ENCODE measurements at places on chromosomes 4 and X.
A peak's percentile ranks its signal among the peaks of the same experiment; 100 is the strongest.

GRCh38 chr4:31275906-31276305 is 555.7 kb downstream of the PCDH7 start:
- no peak for DNase-seq

- DNase-seq: peak; percentile 6
Observed at GRCh38 chrX:120251471-120252011, 929 bp downstream of the ZBTB33 start.

- DNase-seq: no peak
Observed at GRCh38 chr4:1531683-1532548, 125.7 kb upstream of the NKX1-1 start.

DNA sequence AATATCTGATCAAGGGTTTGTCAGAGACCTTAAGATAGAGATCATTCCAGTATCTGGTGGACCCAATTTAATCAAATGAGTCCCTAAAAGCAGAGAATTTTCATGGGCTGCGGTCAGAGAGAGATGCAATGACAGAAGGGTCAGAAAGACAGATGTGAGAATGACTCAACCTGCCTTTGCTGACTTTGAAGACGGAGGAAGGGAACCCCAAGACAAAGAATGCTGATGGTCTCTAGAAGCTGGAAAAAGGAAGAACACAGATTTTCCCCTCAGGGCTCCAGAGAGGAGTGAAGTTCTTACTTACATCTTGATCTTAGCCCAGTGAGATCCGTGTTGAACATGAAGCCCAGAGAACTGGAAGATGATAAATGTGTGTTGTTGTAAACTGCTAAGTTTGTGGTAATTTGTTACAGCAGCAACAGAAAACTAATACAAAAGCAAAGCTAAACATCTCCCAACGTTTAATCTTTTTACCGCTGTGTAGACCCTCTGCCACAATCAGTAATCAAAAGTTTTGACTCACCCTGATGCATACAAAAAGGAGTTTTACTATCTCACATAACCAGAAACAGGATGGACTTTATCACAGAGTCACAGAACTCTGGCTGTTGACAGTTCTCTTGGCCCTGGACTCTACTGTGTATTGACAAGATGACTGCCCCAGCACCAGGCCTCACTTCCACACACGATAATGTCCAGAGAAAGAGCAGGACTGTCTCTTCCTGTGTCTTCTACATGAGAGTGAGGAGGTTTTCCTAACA is 70.2 kb upstream of the MAGEB2 start:
- DNase-seq: no peak

DNA sequence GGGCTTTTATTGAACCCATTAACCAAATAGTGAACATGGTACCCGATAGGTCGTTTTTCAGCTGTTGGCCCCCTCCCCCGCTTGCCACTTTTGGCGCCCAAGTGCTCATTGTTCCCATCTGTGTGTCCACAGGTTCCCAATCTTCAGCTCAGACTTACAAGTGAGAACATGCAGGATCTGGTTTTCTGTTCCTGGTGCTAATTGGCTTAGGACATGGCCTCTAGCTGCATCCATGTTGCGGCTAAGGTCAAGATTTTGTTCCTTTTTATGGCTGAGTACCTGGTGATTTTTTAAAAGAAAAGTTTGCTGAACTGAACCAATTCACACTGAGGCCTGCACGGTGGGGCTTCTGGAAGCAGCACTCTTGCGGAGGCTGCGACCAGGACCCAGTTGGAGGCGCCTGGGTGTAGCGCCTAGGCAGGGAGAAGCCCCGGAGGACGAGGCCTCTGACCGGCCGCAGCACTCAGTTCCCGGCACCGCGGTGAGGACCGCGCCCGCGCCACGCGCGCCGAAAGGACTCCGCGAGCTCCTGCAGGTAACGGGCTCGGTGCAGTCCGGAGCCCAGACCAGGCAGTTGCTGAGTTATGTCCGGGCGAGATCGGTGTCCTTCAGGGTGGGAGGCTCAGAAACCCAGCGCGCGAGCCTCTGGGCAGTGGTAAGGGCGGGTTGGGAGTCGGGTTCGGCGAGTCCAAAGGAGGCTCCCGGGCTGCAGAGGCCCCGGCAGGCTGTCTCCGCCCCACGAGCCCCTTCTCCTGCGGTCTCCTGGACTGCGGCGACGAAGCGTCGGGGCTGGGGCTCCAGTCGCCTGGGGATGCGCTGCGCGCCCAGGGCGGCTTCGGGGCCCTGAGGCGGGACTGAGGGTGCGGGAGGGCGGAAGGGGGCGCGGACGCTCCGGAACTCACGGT is 15.8 kb upstream of the SLC25A4 start:
- peak; percentile 67 for DNase-seq

DNA sequence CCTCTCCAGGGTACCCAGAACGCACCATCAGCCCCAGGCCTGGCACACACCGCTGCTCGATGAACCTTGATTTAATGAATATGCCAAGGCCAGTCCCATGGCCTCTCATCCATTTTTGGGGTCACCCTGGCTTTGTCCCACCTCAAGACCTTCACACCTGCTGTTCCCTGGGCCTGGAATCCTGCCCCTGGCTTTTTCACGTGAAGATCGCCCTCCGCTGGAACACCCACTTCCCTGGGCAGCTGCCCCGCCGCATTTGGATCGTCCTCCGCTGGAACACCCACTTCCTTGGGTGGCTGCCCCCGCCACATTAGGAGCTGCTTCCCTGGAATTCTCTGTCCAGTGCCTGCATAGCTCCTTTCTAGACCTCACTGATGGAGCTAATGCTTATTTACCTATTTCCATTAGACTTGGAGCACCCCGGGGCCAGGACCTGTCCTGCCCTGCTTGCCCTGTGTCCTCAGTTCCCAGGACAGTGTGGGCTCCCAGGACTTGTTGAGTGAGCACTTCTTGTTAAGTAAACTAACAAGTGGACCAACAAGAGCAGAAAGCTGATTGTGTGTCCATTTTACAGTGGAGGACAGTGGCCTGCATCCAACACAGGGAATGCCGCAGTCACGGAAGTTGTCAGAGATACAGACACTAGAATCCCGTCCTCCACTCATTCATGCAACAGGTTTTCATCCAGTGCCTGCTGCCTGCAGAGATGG is 12.5 kb downstream of the BLOC1S4 start:
- no peak for DNase-seq

- no peak for DNase-seq
Observed at GRCh38 chrX:37959212-37960021, 46.9 kb upstream of the SYTL5 start.

GRCh38 chr4:81146466-81146865 is 68.6 kb downstream of the PRKG2 start:
- DNase-seq: no peak

DNA sequence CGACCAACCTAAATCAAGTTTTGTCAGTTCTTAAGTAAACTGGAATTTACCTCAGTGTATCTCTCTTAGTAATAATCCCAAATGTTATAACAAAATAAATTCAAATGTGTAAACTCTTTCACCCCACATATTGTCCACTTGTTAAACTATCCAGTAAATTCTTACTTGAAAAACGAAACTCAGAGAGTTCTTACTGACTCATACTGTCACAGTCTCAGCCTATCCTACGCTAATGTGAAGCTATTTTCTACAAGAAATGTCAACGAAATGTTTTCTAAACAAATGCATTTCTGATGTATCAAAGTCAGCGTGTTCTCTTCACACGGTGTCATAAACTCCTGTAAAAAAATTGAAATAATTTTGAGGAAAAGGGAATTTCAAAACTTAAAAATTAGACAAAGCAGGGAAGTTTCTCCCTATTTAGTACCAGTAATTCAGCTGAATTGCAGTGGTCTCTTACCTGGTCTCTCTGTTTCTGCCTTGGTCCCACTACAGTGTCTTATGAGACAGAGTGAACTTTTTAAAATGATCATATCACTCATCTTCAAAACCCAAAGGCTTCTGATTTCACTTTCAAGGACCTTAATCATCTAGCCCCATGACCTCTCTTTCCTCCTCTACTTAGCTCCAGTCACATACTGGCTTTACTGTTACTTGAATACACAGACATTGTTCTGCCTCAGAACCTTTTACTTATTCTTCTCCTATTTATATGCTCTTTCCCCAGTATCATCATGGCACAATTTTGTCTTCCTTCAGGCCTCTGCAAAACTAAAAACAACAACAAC is 63.3 kb downstream of the DCAF8L1 start:
- DNase-seq: no peak

GRCh38 chrX:150692831-150693724 is at the start of gene MTMR1:
TSS of gene MTMR1 (plus strand) at chrX:150693396. CDS start at chrX:150693531, 135 bp downstream.
- DNase-seq: peak; percentile 64

- peak; percentile 22 for DNase-seq
Observed at GRCh38 chr4:158769175-158769921, 522 bp downstream of the FNIP2 start.

DNA sequence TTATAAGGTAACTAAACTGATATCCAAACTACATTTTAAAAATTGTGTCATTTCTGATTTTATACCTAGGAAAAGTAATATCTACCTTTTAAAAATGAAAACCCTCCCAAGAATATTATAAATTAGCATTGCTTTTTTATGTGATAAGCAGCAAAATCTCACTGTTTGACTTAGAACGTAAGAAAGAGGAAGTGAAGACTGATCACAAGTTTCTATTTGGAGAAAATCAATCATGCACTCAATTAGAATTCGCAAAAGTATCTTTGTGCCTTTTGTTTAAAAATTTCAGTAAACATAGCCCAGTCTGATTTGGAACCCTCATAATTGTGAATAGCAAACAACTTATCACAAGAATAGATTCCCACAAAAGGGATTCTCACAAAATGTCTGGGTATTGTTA is 142.7 kb downstream of the TENM3 start:
- DNase-seq: no peak

DNA sequence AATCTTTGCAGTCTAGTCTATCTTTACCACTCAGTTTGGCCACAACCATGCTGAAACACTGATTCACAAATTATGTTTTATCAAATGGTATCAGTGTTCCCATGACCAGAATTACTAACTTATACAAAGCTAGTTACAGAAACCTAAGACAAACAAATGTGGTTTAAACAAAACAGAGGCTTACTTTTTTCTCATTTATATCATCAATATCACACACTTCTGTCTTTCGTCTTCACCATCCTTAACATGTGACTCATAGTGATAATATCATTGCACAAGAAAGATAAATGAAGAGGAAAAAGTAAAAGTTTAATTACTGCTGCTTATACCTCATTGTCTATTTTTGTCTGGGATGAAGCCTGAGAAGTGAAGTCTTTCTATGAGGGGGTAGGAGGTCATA is 406.6 kb downstream of the PCDH10 start:
- DNase-seq: no peak

- peak; percentile 2 for DNase-seq
Observed at GRCh38 chr4:8909548-8909947, 37.9 kb upstream of the HMX1 start.

GRCh38 chrX:124573468-124573867 is 227.1 kb downstream of the SH2D1A start:
- no peak for DNase-seq

- no peak for DNase-seq
Observed at GRCh38 chrX:50002067-50002714, 79.8 kb downstream of the CLCN5 start.

DNA sequence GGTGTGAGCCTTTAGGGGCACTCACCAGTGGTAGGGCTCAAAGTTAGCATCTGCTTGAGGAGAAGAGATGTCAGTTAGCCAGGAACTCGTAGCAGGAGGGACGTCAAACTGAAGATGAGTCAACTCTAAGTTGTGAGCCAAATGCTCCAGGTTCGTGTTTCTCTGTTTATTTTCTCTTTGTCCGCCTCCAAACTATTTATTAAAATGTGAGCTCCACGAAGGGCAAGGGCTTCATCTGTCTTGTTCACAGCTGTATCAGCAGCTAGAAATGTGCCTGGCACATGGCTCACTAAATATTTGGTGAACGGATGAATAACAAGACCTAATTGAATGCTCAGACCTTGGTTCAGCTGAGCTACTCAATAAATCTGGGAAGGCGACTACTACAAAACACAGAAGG is 248.9 kb downstream of the BCOR start:
- DNase-seq: no peak

DNA sequence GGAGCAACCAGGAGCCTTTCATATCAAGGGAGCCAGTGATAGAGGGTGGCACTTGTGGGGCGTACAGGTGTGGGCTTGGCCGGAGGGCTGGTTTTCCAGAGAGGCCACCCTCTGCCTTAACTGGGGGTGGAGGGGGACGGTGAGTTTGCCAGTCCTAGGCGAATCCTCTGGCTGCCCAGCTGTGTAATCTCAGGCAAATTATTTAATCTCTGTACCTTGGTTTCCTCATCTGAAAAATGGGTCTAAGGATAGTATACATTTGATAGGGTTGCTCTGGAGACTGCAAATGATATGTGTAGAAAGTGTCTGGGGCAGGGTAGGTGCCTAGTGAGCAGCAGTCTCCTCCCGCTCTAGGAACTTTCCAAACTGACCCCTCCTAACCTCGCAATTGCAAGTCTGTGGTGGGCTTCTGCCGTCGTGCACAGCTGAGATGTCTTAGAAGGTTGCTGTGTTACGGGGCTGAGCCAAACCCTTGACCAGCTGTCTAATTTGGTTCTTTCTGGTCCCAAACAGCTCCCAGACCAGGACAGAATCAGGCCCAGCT is 3.8 kb upstream of the CXCR3 start:
- DNase-seq: no peak

DNA sequence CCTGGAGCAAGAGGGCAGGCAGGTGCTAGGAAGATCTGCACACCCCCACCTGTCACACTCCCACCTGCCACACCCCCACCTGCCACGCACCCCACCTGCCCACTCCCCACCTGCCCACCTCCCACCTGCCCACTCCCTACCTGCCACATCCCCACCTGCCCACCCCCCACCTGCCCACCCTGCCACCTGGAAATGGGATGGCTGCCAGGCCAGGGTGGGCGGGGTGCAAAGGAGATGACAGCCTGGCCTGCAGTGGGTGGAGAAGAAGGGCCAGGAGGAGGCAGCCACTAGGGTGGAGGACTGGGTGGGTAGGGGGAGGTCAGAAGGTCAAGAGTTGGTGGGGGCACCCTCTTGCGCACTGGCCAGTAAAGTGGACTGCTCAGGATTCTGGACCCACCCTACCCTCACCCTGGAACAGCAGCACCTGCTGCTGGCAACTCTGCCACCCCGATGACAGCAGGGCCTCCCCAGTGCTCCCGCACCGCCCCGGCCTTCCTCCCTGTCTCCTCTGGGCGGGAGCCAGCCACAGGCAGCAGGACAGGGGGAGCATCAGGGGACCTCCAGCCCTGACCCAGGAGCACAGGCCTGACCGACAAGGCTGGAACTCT is 66.8 kb upstream of the NKX1-1 start:
- DNase-seq: peak; percentile 12

DNA sequence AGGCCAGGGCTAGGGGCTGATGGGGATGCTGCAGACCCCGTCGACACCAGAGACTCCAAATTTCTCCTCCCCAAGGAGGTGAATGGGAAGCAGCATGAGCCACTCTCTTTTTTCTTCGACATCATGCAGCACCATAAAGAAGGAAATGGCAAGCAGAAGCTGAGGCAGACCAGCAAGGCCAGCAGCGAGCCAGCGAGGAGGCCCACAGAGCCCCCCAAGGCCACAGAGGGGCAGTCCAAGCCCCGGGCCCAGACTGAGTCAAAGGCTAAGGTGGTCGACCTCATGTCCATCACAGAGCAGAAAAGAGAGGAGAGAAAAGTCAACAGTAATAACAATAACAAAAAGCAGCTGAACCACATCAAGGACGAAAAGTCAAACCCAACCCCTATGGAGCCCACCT is 56.1 kb downstream of the TNIP2 start:
- DNase-seq: no peak

Measured in iPS-NIHi11 (cell line).